SK-N-DZ (cell line): ENCODE measurements at places on chromosomes 16 and 17.
A peak's percentile ranks its signal among the peaks of the same experiment; 100 is the strongest.

- DNase-seq: no peak
Measured at GRCh38 chr17:49438436-49439278, 24.0 kb upstream of the PHB1 start.

DNA sequence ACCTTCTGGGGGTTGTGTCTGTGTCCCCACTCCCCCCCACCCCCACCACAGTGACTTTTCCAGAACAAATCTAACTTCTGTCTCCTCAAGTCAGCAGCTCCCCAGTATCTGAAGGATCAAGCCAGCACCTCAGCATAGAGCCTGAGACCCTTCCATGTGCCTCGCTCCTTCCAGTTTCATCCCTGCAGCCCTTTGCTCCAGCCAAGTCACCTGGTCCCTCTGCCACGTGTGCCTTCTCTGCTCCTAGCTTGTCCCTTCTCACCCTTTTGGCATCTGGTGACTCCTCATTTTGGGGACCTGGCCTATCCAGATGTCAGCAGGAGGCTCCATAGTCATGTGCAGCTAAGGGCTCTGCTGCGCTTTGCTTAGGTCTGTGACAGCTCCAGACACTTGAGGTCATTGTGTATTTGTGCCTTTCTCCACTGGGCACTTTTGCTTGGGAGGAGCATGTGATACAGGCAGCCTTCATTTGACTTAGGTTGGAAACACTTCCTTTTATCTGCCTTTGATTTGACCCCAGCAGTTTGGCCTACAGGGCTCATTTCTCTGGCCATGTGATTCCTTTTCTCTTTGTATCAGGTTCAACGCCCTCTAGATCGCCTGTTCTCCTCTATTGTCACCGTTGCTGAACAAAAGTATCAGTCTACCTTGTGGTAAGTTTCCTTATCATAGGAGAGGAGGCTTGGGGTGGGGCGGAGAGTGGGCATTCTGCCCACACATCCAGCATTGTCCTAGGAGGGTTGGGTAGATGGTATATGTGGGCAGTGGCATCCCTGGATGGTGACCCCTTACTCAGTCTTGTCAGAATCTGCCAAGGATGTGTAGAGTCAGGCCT, 7.1 kb upstream of the NFATC3 start:
- no peak for DNase-seq

- DNase-seq: no peak
Measured at GRCh38 chr17:245020-245419, 63.6 kb upstream of the DOC2B start.

- no peak for DNase-seq
Measured at GRCh38 chr17:79953335-79953734, 82.3 kb downstream of the TBC1D16 start.

GRCh38 chr17:30922235-30923030, 688 bp downstream of the ADAP2 start:
- no peak for DNase-seq

DNA sequence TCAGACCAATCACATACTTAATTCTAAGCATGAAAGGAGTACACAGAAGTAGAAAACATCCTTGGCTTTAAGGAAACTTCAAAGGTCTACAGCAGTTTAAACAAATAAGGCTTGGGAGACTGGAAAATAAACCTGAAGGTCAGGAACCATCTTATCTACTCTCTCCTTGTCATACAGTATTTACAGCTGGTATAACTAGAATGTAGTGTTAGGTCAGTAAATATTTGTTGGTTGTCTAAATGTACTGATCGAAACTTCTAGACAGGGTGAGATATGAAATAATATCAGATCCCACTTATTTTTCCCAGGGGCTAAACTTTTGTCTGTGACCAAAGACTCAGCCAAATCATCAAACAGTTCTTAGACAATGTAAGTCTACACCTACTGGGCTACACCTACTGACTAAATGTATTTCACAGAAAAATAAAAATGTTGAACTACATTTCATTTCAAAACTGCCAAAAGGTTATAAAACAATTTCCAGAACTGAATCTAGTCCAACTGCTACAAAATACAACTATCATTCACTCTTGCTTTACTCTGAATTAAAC, 27.1 kb upstream of the TMEM97 start:
- no peak for DNase-seq

GRCh38 chr17:16328997-16329396, 24.3 kb downstream of the CENPV start:
- peak; percentile 25 for DNase-seq

GRCh38 chr16:67105881-67106280, 3.9 kb upstream of the PHAF1 start:
- DNase-seq: no peak

DNA sequence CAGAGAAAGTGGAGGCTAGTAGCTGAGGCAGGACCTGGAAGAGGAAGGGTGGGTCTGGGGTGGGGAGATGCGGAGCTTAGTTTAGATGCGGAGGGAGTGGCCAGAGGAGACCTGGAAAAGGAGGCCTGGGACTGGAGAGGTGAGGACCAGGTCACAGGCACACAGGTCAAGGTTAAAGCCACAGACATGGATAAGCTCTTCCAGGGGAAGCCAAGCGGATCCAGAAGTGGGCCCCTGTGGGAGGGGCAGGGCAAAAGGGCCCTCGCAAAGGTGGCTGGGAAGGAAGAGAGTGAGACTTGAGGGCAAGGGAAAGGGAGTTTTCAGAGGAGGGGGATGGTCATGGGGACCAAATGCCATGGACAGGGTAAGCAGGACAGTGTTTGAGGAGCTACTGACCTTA, 13.9 kb upstream of the MLLT6 start:
- DNase-seq: no peak

- no peak for DNase-seq
Measured at GRCh38 chr17:204427-205147, 23.1 kb upstream of the DOC2B start.

DNA sequence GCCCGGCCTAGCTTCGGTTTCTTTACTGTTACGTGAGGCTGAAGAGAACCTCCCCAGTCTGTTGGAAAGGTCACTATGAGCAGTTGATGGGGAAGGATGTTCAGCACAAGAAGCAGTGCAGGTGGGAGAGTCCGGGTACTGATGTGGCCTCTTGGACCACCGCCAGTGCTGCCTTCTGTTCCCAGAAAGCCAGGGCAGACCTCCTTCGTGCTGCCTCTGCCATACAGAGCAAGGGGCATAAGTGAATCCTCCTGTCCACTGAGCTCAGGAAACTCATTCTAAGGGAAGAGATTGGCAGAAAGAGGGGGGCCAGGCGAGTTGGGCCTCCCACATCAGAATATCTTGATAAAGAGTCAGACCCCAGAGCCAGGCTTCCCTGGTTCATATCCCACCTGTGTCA, 3.7 kb downstream of the PPP4C start:
- DNase-seq: no peak

- DNase-seq: peak; percentile 47
Measured at GRCh38 chr16:69563605-69564580, 1.9 kb upstream of the NFAT5 start.

- DNase-seq: no peak
Measured at GRCh38 chr17:39208893-39209292, 8.8 kb downstream of the RPL19 start.

GRCh38 chr16:49442805-49443204, 69.2 kb downstream of the C16orf78 start:
- DNase-seq: no peak

DNA sequence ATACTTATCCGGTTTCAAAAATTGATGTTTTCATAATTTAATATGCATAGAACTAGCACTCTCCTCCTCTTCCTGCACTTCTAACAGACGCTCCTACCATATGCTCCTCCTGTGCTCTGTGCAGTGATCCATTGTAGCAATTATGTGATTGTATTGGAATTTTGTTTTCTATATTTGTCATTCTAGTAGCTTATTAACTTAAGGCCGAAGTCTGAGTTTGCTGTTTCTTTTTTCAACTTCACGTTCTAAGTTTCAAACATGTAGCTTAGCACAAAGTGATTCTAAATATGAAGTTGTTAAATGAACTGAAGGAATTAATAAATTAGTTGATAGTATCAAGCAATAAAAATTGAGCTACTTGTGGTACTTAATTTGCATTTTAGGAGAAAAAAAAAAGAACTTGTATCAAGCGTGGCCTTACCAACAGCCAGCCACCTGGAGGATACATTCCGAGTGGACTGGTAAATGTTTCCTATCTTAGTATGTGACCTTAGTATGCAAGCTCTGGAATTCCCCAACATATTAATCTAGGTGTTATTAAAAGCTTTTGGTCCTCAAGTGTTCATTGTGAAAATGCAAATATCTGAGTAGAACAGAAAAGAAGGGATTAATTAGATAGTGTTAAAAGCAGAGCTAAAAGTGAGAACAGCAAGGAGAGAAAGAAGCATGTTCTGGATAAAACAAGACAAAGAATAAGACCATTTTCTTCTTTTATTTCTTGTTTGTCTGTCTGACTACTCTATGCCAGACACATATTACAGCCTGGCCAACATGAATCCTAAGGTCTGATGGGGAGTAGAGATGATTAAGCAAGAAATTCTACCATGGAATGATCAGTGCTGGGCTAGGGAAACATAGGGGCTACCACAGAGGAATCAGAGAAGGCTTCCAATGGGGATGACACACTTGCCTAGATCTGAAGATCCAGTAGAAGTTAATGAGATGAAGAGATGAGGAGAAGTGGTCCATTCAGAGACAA, 290.4 kb upstream of the MON1B start:
- DNase-seq: no peak

- DNase-seq: no peak
Measured at GRCh38 chr17:41793784-41794539, 7.5 kb upstream of the JUP start.

- no peak for DNase-seq
Measured at GRCh38 chr16:78836802-78837491, 737.5 kb downstream of the WWOX start.

DNA sequence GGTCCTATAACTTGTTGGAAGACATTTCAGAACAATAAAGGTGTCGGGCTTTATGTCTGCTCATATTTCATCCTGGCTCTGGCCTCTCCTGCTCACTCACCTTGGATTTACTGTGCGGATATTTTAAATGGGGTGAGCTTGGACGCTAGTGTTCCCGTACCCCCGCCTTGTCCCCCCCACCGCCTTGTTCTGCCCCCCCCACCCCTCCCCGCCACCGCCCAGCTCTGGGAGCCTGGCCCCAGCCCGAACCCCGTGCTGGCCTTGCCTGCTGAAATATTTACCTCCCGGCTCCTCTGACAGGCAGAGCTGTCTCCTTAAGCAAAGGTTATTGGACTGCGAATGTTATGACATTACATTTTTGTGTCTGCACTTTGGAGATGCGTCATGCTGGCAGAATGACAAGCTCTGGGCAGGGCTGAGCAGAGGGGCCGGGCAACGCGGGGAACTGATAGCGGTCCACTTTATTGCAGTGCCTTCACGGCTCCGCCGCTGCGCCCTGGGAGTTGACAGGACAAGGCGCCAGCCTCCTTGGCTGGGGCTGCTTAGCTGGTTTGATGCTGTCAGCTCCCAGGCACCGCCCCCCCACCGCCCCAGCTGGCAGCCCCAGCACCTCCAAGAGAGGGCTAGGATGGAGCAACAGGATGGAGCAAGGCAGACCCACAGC, 222.5 kb upstream of the GSE1 start:
- no peak for DNase-seq

DNA sequence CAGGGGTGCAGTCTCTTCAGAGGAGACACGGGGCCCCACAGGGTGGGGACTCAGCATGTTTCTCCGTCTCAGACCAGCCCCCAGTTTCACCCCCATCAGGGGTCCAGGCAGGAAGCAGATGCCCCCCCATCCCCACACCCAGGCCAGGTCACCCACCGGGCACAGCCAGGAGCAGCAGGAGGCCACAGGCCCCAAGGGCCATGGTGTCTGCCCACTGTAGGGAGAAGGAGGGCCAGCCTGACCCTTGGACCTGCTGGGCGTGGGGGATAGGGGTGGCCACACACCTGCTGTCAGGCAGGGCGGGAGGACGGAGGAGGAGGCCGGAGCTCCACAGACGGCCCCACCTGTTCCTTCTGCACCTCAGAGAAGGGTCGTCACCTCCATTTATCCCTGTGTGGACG, at the start of gene TPSG1:
Gene TPSG1, minus strand, starts transcription at position 218 of the 401 bp plus-strand sequence. Its CDS starts 16 bp downstream, at position 202.
- no peak for DNase-seq

- DNase-seq: no peak
Measured at GRCh38 chr17:35775039-35775438, 14.4 kb downstream of the C17orf50 start.

GRCh38 chr16:68236137-68236825, 354 bp upstream of the ESRP2 start:
- DNase-seq: no peak

GRCh38 chr16:9820476-9821246, 361.6 kb downstream of the GRIN2A start:
- no peak for DNase-seq

DNA sequence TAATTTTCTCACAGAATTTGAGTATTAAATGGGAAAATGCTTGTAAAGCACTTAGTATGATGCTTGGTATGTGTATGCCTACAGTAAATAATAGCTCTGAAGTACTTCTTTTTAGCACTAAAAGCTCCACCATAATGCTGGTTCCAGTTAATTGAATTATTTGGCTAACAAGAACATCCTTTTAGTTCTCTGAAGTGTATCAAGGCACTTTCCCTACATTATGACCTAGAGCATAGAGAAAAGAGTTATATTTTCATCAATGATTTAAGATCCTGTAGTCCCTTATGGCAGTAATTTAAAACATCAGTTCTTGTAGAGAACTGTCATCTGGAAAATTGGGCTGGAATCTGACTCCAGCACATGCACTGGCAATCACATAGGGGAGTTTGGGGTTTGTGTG, 21.9 kb upstream of the PHAF1 start:
- no peak for DNase-seq

- DNase-seq: no peak
Measured at GRCh38 chr17:67281743-67282142, 36.7 kb upstream of the HELZ start.

DNA sequence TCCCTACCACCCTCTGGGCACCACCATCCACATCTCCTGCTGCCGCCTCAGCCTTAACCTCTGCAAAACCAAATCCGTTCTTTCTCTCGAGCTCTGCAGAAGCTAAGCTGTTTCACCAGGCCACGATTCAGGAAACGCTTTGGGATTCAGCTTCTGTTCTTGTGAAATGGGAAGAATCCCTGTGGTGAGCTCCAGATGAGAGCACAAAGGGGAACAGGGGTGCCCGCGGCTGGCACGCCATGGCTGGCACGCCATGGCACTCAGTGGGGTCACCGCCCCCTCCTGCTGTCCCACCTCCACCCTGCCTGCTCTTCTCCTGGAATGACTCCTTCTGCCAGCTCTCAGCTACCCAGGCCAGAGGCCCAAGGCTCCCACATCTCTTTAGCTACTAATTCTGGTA, 5.7 kb downstream of the QPRT start:
- no peak for DNase-seq
